ENCODE measurements at places on chromosomes 11 and 22. TPM values are rescaled to one million over a fixed set of nuclear protein-coding genes. Genes with fewer than 3 reads are reported as not detected.

GRCh38 chr22:39471381-39472141, 14.7 kb downstream of the MGAT3 start:
- DNase-seq = peak; percentile 58

The KRTAP5-1 gene
- not detected for total RNA-seq

The CHRM1 gene
- not detected for total RNA-seq

DNA sequence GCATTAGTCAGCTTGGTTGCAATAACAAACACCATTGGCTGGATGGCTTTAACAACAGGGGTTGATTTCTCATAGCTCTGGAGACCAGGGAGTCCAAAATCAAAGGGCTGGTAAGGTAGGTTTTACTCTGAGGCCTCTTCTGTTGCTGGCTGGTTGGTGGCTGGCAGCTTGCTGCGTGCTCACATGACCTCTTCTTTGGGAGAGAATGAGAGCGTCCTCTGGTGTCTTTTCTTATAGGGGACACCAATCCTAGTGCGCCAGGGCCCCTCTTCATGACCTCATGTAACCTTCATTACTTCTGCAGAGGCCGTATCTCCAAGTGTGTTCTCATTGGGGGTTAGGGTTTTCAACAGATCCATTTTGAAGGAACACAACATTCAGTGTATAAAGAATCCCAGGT, 1308.3 kb downstream of the TBC1D22A start:
- no peak for DNase-seq

DNA sequence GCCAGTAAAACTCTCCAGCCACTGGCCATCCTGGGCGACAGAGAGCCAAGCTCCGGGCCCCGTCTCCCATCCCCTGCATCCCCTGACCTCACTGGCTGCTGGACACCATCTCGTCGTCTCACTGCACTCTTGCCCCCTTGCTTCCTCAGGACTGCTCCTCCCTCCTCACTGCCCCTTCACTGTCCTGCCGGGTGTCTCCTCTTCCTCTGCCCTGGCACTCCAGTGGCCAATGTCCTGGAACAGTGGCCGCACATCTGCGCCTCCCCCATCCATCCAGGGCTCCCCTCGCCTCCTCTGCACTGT, 800.4 kb downstream of the BRD1 start:
- no peak for DNase-seq

DNA sequence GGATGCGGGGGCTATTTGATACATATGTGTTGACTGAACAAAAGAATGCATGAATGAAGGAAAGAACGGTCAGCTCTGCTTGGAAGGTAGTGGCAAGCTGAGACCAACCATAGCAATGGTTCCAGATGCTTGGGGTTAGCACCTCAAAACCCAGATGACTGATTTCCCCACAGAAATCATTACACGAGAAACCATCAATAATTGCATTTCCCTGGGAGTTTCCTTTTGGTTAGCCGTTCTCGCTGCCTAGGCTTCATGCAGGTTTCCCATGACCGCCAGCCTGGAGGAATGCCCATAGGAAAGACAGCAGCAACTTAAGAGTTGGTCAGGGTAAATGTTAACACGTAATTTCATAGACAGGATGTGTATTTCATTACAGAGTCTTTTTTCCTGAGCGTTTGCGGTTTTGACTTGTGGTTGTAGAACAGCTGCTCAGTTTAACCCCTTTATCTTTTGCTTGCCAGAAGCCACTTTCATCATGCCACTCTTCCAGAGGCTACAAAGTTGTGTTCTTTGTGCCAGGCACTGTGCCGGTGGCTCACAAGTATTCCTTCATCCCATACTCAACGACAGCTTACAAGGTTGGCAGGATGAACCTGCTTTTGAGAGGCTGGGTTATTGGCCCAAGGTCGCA, 2.8 kb downstream of the IL17RA start:
- peak; percentile 77 for DNase-seq

GRCh38 chr11:19934828-19935259, 222.2 kb downstream of the NAV2 start:
- no peak for DNase-seq

The SORL1 gene
- total RNA-seq = 3.6 TPM

DNA sequence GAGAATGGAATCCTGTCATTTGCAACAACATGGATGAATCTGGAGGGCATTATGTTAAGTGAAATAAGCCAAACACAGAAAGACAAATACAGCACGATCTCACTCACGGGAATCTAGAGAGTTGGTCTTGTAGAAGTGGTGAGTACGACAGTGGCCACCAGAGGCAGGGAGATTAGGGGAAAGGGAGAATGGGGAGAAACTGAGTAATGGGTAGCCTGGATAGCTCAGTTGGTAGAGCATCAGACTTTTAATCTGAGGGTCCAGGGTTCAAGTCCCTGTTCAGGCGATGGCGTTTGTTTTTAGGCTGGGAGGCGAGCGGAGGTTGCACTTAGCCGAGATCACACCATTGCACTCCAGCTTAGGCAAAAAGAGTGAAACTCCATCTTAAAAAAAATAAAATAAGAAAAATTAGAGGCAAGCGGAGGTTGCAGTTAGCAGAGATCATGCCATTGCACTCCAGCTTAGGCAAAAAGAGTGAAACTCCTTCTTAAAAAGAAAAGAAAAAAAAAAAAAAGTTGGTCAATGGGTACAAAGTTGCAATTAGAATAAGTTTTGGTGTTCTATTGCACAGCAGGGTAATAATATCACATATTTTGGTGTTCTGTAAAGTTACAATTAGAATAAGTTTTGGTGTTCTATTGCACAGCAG, 95.7 kb upstream of the UBASH3B start:
- DNase-seq = no peak

DNA sequence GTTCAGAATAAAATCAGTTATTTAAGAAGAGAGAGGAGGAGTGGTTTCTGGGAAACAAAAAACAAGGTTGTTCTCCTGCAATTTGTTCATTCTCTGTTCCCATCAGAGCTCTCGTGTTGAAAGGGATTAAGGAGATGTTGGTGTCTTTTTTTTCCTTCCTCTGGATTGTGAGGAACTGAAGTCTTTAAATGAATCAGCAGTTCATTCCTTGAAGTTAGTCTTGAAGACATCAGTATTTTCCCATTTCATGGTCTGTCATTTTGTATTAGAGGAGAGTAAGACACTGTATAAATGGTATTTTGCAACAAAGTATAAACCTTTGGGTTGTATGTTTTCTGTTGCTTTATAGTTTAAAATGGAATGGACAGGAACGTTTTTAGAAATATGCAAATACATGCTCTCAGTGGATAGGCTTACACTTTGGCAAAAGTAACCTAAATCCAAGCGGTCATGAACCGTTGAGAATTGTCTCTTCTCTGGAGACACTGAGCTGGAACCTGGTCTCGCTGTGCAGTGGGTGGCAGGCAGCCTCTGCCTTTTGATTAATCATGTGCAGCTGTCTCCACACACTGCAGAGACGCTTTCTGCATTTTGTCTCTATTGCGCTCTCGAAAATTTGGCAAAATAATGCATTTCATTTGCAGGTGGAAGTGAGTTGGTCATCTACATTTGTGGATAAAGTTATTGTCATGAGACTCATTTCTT, 33.0 kb downstream of the SAMM50 start:
- no peak for DNase-seq

- no peak for DNase-seq
These were observed 58.5 kb downstream of the FLI1 start for GRCh38 chr11:128752379-128752778.

- DNase-seq = no peak
These were observed 11.5 kb downstream of the RELA start for GRCh38 chr11:65651339-65651588.

- no peak for DNase-seq
These were observed 95.4 kb downstream of the EXT2 start for GRCh38 chr11:44190883-44191230.

GRCh38 chr11:88100151-88100550, 75.1 kb downstream of the RAB38 start:
- DNase-seq = no peak

DNA sequence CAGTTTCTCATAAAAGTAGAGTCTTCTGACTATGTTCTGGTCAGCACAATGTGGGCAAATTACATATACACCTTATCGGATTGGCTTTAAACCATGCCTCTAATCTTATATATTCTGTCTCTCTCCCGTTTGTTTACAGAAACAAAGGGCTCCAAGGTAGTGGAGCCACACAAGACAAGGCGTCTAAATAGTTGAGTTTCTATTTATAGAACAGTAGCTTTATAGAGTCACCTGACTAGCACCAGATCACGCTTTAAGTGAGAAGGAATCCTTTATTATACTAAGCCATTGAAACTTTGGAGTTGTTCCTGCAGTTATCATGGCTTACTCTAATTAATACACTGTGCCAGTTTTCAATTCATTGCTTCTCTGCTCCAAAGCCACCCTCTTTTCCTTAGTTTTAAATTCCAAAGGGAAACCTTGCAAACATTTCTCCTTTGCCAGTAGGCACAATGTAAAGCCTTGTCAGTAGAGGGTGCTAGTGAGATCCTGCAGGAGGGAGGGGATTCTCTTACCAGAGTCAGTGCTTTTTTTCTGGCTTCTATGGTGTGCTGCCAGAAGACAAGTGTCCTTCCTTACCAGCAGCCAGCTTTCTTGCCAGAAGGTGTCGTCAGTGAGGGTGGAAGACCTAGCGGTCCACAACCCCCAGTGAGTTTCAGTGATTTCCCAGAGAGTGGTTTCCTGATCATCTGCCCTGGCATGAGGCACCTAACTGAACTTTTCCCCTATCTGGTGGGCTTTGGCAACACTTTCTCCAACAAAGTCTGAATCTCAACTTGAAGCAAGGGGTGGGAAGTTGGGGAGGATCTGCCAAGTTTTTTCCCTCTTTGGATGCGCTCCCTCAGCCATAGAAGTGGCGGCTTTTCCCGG, 71.7 kb downstream of the RAB38 start:
- peak; percentile 93 for DNase-seq

GRCh38 chr11:105856954-105857353, 165.1 kb downstream of the MSANTD4 start:
- no peak for DNase-seq

- no peak for DNase-seq
These were observed 883.9 kb downstream of the BRD1 start for GRCh38 chr22:48943567-48944432.

DNA sequence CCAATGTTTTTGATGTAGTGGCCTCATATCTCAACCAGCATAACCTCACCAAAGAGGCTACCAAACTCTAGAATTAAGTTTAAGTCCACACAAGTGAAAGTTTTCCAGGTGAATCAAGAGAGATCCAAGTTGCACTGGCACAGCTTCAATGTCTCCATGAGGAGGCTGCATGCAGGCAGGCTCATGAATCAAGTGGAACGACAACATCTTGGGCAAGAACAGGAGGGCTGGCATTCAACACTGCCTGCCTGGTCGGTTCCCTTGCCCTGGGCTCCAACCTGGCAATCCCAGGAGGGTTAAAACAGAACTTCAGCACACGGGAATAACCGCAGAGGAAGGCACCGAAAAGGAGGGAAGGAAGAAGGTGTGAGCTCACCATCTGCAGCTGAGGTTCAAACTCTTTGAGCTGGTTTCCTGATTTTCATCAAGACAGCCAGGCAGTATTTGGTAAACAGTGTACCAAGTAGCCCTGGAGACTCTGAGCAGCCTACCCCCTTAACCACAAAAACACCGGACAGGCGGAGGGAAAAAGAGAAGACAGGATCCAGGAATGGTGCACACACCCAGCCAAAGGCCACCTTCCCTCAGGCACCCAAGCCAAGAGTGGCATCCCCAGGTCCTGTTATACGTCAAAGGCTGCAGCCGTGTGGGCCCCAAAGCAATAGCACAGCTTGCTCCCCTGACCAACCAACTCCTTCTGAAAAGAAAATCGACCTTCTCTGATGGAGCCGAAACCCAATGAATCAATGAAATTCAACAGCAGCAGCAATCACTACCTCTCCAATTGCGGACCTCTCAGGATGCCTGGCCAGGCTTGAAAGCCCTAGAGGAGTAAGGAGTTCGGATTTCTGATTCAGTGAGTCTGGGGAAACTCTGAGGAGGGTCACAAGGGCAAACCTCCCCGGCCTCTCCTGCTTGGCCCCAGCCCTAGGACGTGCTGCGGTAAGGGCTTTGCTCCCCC, 1.3 kb downstream of the PACSIN2 start:
- DNase-seq = no peak

DNA sequence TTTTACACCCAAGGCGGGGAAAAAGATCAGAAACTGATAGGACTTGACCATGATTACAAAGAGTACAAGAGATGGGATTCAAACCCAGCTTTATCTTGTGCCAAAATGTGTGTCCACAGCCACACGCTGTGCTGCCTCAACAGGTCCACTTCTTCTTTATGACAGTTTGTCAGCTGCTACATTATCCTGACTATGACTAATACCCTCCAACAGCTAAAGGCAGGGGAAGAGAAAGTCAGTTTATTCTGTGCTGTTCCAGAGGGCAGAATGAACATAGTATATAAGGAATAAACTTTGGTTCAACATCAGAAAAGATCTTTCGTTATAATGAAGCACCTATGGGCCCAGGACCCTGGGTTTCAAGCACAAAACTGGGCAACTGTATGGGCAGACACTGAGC, 668.2 kb upstream of the TENM4 start:
- no peak for DNase-seq

- no peak for DNase-seq
These were observed 403.2 kb upstream of the CCDC179 start for GRCh38 chr11:23263466-23263865.

DNA sequence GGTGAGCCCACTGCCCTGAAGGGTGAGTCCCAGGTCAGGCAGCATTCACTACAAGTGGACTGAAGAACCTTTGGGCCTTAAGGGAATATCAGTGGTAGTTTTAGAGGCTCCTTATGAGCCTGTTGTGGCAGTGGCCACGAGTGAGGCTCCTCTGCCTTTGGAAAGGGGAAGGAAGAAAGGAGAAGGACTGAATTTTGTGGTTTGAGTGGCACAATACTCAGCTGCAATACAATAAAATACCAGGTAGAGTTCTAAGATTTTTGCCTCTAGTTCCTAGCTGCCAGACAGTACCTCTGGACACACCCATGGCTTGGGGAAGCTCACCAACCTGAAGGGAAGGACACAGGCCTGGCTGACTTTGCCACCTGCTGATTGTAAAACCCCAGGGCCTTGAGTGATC, 260.9 kb downstream of the DYNC2H1 start:
- DNase-seq = no peak

All from H4 (cell line).